Right renal pelvis (tissue), 4 donors: ENCODE measurements at places on chromosomes 7 and 10.
A peak's percentile ranks its signal among the peaks of the same experiment; 100 is the strongest.

DNA sequence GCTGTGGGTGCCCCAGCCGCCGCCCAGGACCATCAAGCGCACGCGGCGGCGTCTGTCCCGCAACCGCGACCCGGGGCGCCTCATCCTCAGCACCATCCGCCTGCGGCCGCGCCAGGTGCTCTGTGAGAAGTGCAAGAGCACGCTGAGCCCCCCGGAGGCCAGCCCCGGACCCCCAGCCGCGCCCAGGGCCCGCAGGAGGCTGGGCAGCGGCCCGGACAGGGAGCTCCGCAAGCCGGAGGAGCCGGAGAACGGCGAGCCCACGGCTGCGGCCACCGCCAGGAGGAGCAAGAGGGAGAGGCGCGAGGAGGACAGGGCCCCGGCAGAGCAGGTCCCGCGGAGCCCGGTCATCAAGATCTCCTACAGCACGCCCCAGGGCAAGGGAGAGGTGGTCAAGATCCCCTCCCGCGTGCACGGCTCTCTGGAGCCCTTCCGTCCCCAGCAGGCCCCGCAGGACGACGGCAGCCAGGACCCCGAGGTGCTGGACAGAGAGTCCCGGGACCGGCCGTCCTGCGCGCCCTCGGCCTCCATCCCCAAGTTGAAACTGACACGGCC, 8.0 kb downstream of the PWWP2B start:
- no peak for DNase-seq

DNA sequence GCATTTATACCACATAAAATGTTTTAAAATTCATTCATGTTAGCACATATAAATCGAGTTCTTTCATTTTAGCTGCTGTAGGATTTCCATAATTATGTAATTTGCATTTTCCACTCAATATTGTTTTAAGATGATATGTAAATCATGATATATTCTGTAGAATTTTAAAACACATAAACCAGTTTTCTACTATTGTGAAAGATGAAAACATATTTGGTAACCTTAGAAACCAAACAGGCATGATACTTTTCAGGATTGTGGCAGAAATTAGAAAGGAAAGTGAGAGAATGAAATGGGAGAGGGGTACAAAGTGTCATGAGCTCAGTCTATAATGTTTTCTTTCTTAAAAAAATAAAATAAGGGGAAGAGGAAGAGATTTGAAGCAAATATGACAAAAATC, 269.3 kb downstream of the PPP1R3A start:
- DNase-seq = no peak

DNA sequence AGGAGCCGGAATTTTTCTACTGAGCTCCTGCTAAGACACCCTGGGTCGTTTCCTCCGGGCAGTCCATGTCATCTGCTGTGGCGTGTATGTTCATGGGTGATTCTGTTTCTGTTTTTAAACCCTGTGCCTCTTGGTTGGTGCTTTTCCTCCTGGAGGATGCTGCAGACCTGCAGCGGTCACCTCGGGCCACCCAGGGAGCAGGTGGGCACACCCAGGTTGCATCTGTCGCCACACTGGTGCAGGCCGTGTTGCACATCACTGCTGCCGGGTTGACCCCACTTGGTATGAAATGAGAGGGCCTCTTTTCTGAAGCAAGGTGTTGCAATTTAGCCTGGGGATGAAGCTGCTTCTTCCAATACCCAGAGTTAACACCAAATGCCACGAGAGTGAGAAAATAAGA, 127.2 kb downstream of the CUX1 start:
- DNase-seq = no peak

GRCh38 chr10:15822131-15822530, 38.2 kb downstream of the MINDY3 start:
- no peak for DNase-seq

- no peak for DNase-seq
Measured at GRCh38 chr7:139918480-139918879, 89.4 kb downstream of the TBXAS1 start.

GRCh38 chr10:43258562-43259212, 8.2 kb downstream of the RASGEF1A start:
- DNase-seq = no peak

DNA sequence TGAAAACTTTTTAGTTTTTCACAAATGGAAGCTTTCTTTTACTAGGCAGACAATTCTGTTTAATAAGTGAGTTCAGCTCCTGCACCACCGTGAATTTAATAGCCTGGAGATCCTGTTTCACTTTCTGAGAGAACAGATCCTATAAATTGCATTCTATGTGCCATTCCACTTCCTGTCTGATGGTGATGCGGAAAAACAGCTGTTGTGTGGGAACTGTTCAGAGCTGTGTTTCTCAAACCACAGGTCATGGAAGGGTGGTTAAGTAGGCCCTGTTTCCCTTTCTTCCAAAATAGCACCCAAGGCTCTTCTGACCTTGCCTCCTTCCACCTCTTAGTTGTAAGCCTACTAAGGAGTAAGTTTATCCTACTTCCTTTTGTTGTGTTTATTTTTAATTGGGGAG, 97.2 kb upstream of the DKK1 start:
- peak; percentile 65 for DNase-seq

GRCh38 chr10:33487014-33487776, 152.7 kb upstream of the NRP1 start:
- DNase-seq = no peak

DNA sequence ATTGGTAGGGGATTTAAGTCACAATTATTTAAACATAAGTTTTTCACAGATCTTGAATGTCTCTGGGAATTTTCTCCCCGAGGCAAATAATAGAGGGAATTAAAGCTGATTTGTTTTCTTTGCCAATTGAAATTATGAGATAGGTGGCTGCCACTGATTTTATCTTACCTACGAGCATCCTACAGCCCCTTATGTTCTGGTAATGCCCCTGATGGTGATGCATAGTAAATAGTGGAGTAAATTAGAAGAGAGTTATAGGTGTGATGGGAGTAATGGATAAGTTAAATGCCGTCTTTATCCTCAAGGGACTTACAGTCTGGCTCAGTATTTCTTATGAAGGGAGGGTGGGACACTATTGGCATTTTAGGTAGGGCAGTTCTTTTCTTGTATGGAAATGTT, 58.1 kb downstream of the HDAC9 start:
- no peak for DNase-seq

- no peak for DNase-seq
Measured at GRCh38 chr7:516606-517456, 2.8 kb downstream of the PDGFA start.

- DNase-seq = no peak
Measured at GRCh38 chr10:12740813-12741212, 260.7 kb downstream of the CCDC3 start.

DNA sequence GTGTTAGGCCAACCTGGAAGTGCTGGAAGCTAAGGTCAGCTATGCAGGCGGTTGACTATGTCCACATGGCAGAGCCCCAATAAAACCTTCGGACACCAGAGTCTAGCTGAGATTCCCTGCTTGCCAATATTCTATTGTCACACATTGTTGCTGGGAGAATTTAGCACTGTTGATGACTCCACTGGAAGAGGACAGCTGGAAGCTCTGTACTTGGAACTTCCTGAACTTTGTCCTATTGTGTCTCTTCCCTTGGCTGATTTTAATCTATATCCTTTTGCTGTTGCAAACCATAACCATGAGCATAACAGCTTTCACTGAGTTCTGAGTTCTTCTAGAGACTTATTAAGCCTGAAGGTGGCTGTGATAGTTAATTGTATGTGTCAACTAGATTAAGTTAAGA, 12.0 kb downstream of the XRCC2 start:
- no peak for DNase-seq

GRCh38 chr10:43024524-43024923, 52.3 kb upstream of the RET start:
- DNase-seq = no peak

- DNase-seq = no peak
Measured at GRCh38 chr7:16189026-16189715, 232.2 kb downstream of the CRPPA start.

DNA sequence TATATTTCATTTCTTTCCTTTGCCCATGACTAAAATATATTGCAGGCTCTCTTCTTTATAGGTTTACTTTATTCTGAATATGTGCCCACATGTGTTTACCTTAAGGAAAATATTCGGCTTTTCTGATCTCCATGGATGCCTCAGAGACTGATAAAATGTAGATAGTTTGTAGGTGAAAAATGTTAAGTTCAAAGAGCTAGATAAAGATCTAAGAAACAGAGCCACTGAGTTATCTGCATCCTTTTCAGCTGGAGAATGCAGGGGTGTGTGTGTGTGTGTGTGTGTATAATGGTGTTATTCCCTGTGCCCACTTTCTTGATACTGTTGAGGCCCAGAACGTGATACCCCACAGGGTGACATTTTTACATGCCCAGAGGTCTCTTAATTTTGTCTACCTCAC, 150.8 kb downstream of the LRRC4 start:
- no peak for DNase-seq

GRCh38 chr7:63028376-63029206, 970.1 kb upstream of the ZNF722 start:
- DNase-seq = no peak

DNA sequence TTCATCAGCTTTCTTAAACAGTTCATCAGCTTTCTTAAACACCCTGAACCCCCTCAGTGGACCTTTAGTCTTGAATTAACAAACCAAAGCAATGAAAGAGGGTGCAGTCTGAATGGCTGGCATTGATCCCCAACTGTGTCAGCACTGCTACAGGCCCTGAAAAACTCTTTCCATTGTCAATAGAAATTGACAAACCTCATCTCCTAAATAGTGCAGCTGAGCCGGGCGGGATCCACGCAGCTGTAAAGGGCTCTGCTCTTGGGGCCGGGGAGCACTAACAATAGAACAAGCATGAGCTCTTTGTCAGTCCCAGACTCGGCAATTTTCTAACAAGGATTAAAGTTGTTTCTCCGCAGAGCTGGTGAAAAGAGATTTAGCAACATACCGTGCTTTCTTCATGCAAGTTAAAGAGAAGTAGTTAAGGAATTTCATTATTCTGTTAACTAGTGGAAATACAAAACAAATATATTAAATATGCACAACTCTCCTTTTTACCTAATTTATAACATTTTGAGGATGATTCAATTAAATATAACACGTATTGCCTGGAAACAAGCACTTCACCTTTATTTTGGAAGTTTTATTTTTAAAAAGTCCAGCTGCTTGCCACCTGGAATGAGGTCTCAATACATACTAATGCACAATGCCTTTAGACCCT, 24.7 kb upstream of the FEZF1 start:
- no peak for DNase-seq

DNA sequence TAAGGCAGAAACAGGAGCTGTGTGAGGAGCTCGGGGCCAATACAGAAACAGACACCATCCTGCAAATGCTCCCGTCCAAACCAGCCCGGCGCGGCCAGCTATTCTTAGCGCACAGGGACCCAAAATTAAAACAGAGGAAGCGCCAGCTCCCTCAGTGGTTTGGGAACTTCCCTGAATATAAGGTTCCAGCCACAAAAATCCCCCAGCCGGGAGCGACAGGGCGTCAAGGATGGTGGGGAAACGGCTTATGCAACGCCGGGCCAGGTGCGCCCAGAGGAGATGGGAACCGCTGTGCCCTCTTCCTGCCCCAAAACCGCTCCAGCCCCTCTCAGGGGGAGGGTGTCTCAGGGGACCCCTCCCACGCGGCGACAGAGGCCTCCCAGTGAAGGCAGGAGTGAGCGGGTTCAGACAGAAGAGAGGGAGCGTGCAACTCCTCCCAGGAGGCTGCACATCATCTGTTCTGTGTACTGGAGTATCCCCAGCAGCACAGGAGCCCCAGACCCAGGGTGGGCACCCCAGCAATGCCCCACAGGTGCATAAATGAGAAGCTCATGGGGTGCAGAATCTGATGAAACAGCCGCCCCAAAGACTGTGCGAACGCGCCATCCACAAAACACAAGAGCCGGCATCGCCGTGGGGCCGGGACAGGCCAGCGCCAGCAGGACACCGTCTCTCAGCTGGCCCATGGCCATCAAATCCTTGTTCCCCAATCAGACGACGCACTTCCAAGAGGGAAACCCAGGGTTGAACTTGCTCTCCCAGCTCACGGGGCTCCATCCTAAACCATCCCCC, 73.9 kb upstream of the PDGFA start:
- no peak for DNase-seq

DNA sequence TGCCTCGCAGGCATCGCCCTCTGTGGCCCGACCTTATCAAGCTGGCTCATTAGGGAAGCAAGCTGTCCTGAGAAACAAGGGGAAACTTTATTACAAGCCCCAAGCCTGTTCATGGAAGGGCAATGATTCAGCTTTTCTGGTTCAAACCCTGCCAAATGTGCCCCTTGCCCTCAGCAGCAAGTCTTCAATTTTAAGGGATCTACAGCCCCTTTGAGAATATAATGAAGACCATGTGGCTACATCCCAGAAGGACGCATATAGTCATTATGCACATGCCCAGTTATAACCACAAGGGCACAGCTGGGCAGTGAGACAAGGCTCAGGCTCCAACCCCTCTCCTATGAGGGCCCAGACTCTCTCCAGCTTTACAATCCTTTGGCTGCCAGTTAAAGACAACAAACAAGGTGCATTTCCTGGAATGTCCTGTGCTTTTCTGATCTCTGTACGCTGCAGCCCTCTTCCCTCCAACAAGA, 56.7 kb downstream of the DDC start:
- DNase-seq = no peak

DNA sequence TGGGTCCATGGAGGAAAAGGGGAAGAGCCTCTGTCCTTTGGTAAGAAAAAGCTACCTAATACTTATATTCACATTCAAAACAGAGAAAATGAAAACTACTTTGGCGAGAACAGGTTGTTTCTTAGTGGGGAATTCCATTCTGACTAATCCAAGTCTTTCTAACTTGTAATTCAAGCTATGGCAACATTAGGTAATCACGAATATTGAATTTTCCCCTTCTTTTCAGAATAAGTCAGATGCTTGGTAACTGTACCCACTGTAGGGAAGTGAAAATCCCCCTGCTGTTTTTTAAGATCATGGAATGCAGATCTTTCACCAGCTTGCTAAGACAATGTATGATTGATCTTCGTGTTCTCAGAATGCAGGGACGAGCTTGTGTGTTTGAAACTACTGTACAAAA, 384.4 kb downstream of the TCERG1L start:
- DNase-seq = no peak

DNA sequence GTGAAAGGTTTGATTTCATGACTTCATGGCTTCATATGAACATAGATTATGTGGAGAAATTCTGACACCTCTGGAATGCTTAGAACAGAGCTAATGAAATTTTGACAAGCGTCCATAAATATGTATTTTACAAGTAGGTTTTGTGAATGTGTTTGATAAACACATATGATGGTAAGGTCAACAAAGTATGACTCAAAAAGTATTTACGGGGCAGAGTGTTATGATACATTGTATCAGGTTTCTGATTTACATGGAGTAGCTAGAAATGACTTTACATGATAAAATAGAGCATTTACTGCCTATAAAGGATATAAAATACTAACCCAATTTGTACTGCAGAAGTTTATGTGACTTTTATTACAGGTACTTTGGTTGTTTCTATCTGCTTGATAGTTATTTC, 206.3 kb downstream of the MDFIC start:
- DNase-seq = no peak

- no peak for DNase-seq
Measured at GRCh38 chr7:4715410-4715776, 33.3 kb downstream of the FOXK1 start.

- no peak for DNase-seq
Measured at GRCh38 chr10:80204677-80205476, 460 bp downstream of the ANXA11 start.

GRCh38 chr7:98724591-98724990, 107.5 kb downstream of the NPTX2 start:
- no peak for DNase-seq

GRCh38 chr10:59397961-59398360, 35.6 kb upstream of the FAM13C start:
- no peak for DNase-seq
